Stimulated activated CD4-positive, alpha-beta T cell treated with anti-CD3 and anti-CD28 coated beads, Interleukin-15, amount 100 ng/mL, for 48 hours (primary cell): ENCODE measurements at places on chromosomes 3 and 15.

DNA sequence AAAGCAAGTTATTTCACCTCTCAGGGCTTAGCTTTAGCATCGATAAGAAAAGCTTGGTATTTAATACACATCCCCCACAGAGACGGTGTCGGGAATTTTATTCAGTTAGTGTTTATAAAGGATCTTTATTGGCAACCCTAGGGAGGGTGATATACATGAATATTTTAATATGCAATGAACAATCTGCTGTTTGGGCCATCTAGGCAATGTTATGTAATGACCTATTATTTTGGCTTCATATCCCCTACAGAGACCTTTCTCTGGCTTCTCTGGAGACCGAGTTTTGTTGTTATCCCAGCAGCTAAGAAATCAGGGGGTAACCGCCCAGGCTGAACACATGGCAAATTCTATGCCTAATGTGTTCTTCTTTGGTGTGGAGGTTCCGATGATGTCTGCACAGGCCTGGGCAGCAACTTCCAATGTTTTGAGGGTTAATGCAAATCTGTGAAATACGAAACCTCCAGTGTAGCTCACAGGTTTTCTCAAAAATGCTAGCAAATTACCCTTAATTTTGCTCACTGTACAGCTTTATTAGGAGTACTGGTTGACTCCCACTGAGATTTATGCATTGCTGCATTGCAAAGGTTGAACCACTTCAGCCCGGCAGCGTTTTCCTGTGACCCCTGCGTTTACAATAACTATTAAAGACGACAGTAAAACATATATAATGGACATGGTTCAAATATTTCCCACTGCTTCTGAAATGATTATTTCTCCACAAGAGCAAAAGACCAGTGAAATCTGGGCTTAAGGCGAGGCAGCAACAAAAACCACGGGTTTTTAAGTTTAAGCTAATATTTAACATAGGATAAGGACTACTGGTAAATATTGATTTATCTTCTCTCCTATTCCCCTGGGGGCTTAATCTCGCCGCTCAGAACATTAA is 298.3 kb upstream of the NR2E3 start:
- DNase-seq, result no peak

- DNase-seq, result no peak
Measured at GRCh38 chr3:9066775-9067174, 103.5 kb upstream of the RAD18 start.

DNA sequence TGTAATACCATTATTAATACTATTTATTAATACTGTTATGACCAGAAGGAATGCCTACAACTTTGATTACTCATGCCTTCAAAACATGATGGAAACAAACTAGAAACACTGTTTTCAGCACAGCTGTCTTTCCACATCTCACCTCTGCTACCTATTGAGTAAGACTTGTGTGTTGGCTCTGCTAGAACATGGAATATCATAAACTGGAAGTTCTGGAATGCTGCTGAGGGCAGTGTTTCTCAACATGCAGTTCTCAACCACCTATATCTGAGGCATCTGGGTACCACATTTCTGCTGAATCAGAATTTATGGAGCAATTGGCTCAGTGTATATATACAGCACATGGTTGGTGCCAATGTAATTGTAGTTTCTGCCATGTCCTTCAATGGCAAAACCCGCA is 392.1 kb downstream of the TUSC7 start:
- no peak for DNase-seq

GRCh38 chr3:193794002-193794881 is 201.2 kb downstream of the OPA1 start:
- no peak for DNase-seq

DNA sequence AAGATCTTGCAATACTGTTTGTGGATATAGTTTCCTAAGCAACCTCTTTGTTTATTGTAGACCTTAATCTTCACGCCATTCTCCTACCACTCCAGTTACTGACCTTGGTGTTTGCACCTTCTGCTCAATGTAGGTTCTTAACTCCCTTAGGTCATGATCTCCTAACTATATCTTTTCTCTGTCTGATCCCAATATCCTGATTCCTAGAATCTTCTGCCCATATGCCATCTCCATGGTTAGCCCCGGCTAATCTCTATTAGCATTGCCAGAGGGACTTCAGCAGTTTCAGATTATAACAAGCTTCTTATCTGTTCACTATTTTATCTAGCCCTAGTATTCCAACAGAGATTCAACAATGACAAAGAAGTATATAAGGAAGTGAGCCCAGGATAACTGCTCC is 64.9 kb downstream of the IMPG2 start:
- DNase-seq, result no peak

- no peak for DNase-seq
Measured at GRCh38 chr3:128356822-128357221, 109.9 kb downstream of the DNAJB8 start.

DNA sequence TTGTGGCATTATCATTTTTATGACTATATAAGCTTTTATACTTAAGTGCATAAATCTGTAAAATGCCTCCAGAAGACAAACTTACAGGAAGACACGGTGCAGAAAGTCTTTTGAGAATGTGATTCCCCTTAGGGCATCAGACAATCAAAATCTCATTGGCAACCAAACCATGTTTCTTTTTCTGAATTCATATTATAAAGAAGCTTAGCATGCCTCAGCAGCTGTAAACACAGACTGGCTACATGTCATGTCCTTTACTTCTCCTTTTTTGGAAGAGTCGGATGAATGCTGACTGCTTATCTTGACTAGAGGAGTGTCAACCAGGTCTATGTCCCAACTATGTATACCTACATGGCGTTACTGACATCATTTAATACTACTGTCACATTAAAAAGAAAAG is 150.1 kb downstream of the PLD1 start:
- DNase-seq, result no peak

GRCh38 chr15:72118017-72118978 is at the start of the genes MYO9A and SENP8:
TSS of gene MYO9A (minus strand) at chr15:72118150. CDS start at chr15:72046563, 71,587 bp downstream.
TSS of gene SENP8 (plus strand) at chr15:72118403. CDS start at chr15:72139624, 21,221 bp downstream.
- peak; percentile 99 for DNase-seq

DNA sequence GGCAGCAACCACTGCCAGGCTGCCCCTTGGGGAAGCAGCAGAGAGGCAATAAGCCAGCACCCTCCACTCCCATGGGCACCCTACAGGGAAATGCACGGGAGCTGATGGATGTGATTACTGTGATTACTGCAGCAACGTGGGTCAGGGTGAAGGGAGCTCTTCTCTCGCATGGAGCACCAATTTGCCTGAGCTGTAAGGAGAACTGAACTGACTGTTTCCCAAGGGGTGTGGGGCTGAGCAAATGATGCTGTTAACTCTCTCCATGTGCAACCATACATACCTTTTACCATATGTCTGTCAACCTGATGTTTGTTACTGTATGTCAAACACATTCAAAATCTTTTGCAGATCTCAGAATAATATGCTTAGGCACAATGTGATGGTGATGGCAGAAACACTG is 680.6 kb downstream of the SQOR start:
- DNase-seq, result no peak

GRCh38 chr3:99934975-99935797 is 117.5 kb downstream of the CMSS1 start:
- no peak for DNase-seq

DNA sequence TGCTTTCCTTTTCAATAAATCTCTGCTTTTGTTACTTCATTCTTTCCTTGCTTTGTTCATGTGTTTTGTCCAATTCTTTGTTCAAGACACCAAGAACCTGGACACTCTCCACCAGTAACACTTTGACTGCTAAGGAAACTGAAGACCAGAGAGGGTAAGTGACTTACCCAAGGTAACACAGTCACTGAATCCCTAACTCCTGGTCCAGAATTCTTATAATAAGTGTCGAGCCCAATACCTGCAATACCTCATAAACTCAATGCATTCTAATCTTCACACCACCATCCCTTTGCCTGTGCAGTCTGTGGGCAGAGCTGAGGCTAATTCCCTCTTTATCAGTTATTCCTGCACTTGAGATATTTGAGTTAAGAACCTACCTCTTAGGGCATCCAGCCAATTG is 237.8 kb downstream of the UACA start:
- DNase-seq, result no peak

- DNase-seq, result no peak
Measured at GRCh38 chr3:98764472-98764884, 1.3 kb downstream of the ST3GAL6 start.

- no peak for DNase-seq
Measured at GRCh38 chr3:54830658-54831057, 97.2 kb downstream of the LRTM1 start.

- DNase-seq, result no peak
Measured at GRCh38 chr15:35252351-35252865, 167.3 kb upstream of the NANOGP8 start.

- DNase-seq, result no peak
Measured at GRCh38 chr3:157199841-157200240, 39.9 kb upstream of the CCNL1 start.

- no peak for DNase-seq
Measured at GRCh38 chr15:25863111-25863967, at the start of gene ATP10A. TSS of gene ATP10A (minus strand) at chr15:25863327. CDS start at chr15:25863096, 231 bp downstream.

- DNase-seq, result no peak
Measured at GRCh38 chr3:185460719-185461350, 38.0 kb downstream of the TMEM41A start.

GRCh38 chr3:13598926-13599886 is 50.3 kb downstream of the FBLN2 start:
- DNase-seq, result no peak
